Stimulated activated CD8-positive, alpha-beta memory T cell treated with anti-CD3 and anti-CD28 coated beads, Interleukin-7, amount 100 ng/mL, for 1 hour (primary cell): ENCODE measurements at places on chromosomes 7 and 10.

GRCh38 chr10:97373456-97373855 lies 27.7 kb downstream of the RRP12 start:
- no peak for DNase-seq

DNA sequence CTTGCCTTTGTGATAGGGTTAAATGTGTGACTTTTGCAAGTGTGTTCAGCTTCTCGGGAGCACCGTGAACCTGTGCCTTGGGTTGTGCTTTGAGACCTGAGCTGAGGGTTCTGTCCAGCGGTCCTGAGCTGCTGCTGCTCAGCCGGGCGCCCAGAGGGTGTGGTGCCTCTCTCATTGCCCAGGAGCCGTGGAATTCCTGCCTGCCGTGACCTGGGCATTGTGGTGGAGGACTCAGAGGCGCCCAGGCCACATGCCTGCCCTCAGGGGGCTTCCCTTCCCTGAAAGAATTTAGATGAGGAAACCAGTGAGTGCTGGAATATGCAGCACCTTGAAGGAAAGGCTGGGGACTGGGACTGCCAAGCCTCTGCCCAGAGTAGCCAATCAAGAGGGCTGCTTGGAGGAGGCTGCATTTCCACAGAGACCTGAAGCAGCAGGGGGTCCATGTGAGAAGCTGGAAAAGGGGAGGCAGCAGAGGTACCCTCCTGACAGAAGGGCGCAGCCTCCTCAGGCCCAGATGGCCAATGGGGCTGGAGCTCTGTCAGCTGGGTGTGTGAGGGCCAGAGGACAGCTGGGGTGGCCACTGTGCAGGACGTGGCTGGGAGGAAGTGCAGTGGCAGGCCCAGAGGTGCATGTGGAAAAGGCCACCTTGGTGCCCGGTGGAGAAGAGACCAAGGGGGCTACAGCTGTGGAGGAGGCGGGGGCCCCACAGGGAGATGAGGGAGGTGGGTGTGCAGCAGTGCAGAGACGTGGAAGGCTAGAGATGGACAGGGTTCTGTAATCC lies 107.3 kb downstream of the NKX6-2 start:
- DNase-seq = no peak

GRCh38 chr7:45924283-45924682 lies 3.2 kb upstream of the IGFBP3 start:
- no peak for DNase-seq

- no peak for DNase-seq
Measured at GRCh38 chr7:67918158-67918557, 921.5 kb downstream of the TYW1 start.

GRCh38 chr7:139127648-139128047 lies 18.1 kb upstream of the ZC3HAV1 start:
- no peak for DNase-seq

DNA sequence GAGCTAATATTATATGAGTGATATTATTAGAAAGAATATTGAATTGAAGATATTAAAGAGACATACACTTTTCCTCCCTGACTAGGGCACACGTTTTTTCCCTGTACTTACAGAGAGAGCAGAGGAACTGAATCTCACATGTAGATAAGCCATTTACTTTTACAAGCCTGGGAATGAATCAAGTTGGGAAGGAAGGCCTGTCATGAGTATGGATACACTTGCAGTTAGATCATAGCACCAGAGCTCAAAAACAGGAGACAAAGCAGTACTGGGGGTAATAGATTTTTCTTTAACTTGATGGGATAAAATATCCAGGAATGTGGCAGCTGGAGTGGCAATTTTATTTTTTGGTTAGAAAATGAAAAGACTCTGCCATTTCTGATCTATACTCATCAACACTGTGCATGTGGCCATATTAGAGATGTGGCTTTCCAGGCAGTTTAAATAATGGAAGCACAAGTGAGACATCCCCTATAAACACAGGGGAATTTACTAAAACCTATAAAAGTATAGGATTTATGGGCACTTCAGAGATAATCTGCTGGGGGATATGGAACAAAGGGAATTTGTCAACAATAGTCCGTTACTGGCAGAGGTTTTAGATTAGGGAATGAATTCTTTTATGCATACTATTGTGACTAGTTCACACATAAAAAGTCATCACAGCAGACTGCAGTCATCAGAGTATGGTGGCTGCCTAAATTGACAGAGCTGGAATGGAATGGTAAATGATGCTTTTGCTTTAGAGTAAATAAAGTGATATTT lies 657.7 kb upstream of the MBL2 start:
- DNase-seq = no peak

GRCh38 chr10:89702121-89702480 lies 711 bp downstream of the KIF20B start:
- no peak for DNase-seq

GRCh38 chr7:87116315-87116714 lies 35.9 kb upstream of the DMTF1 start:
- no peak for DNase-seq

GRCh38 chr10:28316696-28317095 lies 13.8 kb upstream of the MPP7 start:
- DNase-seq = no peak
